ENCODE measurements at places on chromosomes 2 and 18.
A peak's percentile ranks its signal among the peaks of the same experiment; 100 is the strongest.

DNA sequence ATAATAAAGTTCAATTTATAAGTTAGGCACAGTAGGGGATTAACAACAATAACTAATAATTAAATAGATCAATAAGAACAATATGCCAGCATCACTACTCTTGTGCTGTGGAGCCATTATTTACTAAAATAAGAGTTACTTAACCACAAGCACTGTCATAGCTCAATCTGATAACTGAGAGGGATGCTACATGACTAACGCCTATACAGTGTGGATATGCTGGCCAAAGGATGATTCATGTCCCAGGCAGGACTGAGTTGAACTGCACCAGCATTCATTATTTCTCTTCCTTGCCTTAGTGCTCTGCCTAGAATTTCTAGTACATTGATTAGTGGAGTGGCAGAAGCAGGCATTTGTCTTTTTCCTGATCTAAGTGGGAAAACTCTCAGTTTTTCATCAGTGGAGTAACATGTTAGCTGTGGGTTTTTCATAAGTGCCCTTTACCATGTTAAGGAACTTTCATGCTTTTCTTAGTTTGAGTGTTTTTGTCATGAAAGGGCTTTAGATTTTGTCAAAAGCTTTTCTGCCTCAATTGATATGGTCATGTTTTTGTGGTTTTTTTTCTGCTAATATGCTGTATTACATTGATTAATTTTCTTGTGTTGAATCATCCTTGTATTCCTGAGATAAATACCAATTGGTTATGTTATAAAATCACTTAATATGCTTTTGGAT lies 21.7 kb downstream of the KIAA1328 start:
- H3K27ac ChIP-seq: peak overlapping the region; percentile 80
- DNase-seq: peak; percentile 94
- peak overlapping the region; percentile 59 for H3K4me3 ChIP-seq
- peaks cover 16% of the 10 kb centered on the region for H3K36me3 ChIP-seq

- no peaks in the 10 kb centered on the region for H3K36me3 ChIP-seq
- no peak overlapping the region for H3K27ac ChIP-seq
- H3K27me3 ChIP-seq: peaks cover 37% of the 10 kb centered on the region
- no peaks in the 10 kb centered on the region for H3K4me1 ChIP-seq
- DNase-seq: no peak
- H3K4me3 ChIP-seq: no peak overlapping the region
Measured at GRCh38 chr2:15941481-15941850, 1.1 kb downstream of the MYCN start.

- no peak overlapping the region for H3K27ac ChIP-seq
- H3K27me3 ChIP-seq: peaks cover 2% of the 10 kb centered on the region
- H3K36me3 ChIP-seq: no peaks in the 10 kb centered on the region
- H3K4me3 ChIP-seq: no peak overlapping the region
- no peak for DNase-seq
Measured at GRCh38 chr2:118983133-118983532, 41.1 kb downstream of the MARCO start.

DNA sequence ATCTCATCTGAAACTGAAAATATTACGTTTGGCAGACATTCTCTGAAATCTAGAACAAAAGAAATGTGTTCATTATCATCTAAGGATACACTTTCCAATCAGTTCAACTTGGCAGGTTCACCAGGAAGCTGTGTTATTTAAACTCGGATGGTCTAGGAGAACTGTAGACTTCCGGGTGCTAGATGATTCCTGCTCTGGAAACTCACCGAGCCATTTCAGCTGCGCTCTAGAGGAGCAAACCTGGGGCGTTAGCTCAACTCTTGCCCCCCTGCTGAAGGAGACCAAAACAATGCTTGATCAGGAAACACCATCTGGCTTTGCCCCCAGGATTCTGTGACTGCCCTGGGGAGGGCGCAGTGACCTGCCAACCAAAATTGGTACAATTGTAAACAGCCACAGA lies 22.9 kb downstream of the MLPH start:
- no peak overlapping the region for H3K27ac ChIP-seq
- peaks cover 29% of the 10 kb centered on the region for H3K36me3 ChIP-seq
- no peak overlapping the region for H3K4me3 ChIP-seq
- peaks cover 55% of the 10 kb centered on the region for H3K4me1 ChIP-seq

GRCh38 chr2:150339951-150340350 lies 147.5 kb downstream of the RND3 start:
- H3K4me3 ChIP-seq: no peak overlapping the region
- H3K27ac ChIP-seq: no peak overlapping the region

- DNase-seq: no peak
- no peak overlapping the region for H3K27ac ChIP-seq
- no peaks in the 10 kb centered on the region for H3K27me3 ChIP-seq
- H3K4me3 ChIP-seq: no peak overlapping the region
- H3K36me3 ChIP-seq: no peaks in the 10 kb centered on the region
- H3K4me1 ChIP-seq: peaks cover 37% of the 10 kb centered on the region
Measured at GRCh38 chr2:177271981-177272666, 7.6 kb upstream of the NFE2L2 start.

DNA sequence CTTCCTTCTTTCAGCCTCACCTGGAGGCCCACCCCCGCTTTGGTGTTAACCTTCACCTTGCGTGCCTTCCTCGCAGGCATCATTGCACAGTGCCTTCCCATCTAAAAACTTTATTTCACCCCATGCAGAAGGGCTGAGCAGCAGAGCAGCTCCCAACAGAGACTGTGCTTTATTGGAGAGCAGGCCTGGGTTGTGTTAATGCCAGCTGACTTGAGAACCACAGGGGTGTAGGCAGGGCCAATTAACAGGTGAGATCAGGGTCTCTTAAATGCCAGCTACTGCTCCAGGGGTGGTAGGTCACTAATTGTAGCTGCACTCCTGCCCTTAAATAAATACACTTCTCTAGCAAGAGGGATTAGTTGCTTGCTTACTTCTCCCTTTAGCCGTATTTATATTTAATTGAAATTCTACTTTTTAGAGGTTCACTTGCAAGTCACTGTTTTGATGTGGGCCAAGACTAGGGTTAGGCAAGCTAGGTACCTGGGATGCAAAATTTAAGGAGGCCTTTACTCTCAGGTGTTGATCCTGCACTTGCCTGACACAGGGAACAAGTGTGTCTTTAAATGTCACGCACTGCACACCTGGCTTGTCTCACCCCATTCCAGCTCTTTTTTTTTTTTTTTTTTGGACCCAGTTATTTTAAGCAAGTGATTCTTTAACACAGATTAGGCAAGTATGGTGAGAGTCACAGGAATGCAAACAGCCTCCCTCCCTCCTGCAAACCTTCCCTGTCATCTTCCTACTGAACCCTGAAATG lies 54.5 kb downstream of the LYPD1 start:
- H3K27ac ChIP-seq: no peak overlapping the region
- DNase-seq: no peak
- H3K4me3 ChIP-seq: no peak overlapping the region
- H3K36me3 ChIP-seq: no peaks in the 10 kb centered on the region
- H3K27me3 ChIP-seq: peaks cover 4% of the 10 kb centered on the region

GRCh38 chr18:37012452-37012851 lies 183.5 kb downstream of the KIAA1328 start:
- DNase-seq: no peak
- H3K27me3 ChIP-seq: no peaks in the 10 kb centered on the region
- no peak overlapping the region for H3K4me3 ChIP-seq
- no peak overlapping the region for H3K27ac ChIP-seq
- no peaks in the 10 kb centered on the region for H3K4me1 ChIP-seq
- H3K36me3 ChIP-seq: no peaks in the 10 kb centered on the region

GRCh38 chr18:74567822-74568221 lies 29.8 kb upstream of the ZNF407 start:
- H3K4me3 ChIP-seq: no peak overlapping the region
- no peak for DNase-seq
- H3K4me1 ChIP-seq: no peaks in the 10 kb centered on the region
- peaks cover 6% of the 10 kb centered on the region for H3K36me3 ChIP-seq

DNA sequence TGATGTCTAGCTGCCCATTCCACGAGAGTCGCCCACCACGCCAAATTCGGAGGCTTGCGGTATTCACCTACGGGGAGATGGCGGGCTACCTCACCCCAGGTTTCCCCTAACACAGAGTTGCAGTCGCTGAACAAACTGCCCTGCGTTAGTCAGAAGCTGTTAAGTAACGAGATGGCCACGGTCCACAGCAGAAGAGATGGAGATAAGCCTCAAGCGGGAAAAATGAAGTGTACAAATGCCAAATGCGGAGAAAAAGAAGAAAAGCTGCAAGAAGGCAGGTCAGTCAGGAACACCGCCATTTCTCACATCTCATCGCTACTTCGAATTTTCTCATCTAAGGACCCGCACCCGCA lies 425 bp downstream of the ASB3 start:
- H3K4me1 ChIP-seq: peaks cover 36% of the 10 kb centered on the region
- H3K27ac ChIP-seq: peak overlapping the region; percentile 89
- peak overlapping the region; percentile 98 for H3K4me3 ChIP-seq
- peak; percentile 38 for DNase-seq
- H3K27me3 ChIP-seq: no peaks in the 10 kb centered on the region

DNA sequence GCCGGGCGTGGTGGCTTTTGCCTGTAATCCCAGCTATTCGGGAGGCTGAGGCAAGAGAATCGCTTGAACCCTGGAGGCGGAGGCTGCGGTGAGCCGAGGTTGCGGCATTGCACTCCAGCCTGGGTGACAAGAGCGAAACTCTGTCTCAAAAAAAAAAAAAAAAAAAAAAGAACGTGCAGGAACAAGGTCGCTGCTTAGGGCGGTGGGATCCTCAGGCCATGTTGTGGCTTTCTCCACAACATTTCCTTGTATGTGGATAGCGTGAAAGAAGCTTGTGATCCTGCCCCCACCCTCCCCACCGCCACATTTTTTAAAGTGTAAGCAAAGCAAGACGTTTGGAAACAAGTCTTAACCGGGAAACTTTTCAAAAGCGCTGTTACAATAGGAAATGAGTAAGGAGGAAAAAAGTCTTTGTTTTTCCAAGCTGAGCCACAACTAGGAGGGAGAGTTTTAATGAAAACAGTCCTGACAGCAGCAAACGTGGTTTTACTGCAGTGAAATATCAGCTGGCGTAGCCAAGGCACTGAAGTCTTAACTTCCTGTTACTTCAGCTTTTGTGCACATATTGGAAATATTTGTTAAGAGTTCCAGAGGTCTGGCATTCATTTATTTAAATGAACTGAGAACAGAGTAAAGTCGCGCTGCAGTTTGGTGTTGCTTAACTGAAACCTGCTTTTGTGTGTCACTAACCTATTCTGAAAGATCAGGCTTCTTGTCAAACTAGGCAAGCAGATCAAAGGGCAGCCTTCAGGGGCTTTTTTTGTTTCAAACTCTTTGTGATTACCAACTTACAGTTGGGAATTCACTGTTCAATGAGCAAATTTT lies 3.8 kb downstream of the TGIF1 start:
- H3K27me3 ChIP-seq: peaks cover 28% of the 10 kb centered on the region
- peaks cover 40% of the 10 kb centered on the region for H3K36me3 ChIP-seq
- DNase-seq: peak; percentile 98
- peaks cover 62% of the 10 kb centered on the region for H3K4me1 ChIP-seq
- peak overlapping the region; percentile 99 for H3K27ac ChIP-seq
- peak overlapping the region; percentile 94 for H3K4me3 ChIP-seq

DNA sequence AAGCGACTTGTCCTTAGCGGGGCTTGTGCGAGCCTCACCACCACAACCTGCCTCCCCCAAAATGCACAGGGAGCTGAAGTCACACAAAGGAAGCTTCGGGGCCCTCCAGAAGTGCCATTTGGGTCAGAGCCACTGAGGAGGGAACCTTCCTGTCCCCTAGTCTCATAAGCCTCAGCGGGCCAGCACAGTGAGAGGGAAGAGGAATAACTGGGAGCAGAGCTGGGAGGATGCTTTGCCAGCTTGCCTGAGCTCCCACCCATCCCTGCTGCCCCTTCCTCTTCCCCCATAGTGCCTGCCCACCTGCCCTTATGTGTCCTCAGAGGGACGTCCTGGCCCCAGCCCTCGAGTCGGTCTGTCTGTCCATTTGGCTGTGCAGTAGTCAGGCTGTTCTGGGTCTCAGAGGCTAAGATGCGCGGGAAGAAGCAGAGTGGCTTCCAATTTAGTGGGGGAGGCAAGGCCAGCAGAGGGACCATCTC lies 51.8 kb upstream of the GPR17 start:
- H3K4me3 ChIP-seq: no peak overlapping the region
- DNase-seq: no peak
- peaks cover 35% of the 10 kb centered on the region for H3K4me1 ChIP-seq

GRCh38 chr2:170362313-170362870 lies 184.4 kb downstream of the MYO3B start:
- peaks cover 10% of the 10 kb centered on the region for H3K4me1 ChIP-seq
- no peak overlapping the region for H3K27ac ChIP-seq
- H3K4me3 ChIP-seq: no peak overlapping the region
- DNase-seq: no peak

GRCh38 chr2:124343827-124344498 lies 318.9 kb downstream of the CNTNAP5 start:
- H3K36me3 ChIP-seq: no peaks in the 10 kb centered on the region
- no peak overlapping the region for H3K4me3 ChIP-seq
- no peak overlapping the region for H3K27ac ChIP-seq
- no peaks in the 10 kb centered on the region for H3K4me1 ChIP-seq

DNA sequence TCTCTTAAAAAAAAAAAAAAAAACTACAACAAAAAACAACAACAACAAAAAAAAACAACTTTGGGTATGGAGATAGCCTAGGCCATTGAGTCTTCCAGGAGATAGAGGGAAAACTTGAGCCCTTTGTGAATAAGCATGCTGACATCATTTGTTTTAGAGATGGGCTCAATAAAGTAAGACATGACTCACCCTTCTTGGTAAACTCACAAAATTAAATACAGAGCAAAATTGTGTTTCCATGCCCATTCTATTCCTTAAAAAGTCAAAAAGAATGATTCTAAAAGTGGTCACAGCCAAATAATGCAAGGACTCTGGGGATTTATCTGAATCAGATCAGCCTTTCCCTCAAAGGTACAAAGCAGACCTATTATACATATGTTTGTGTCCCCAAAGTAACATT lies 117.4 kb downstream of the ETAA1 start:
- H3K27ac ChIP-seq: peak overlapping the region; percentile 55
- no peaks in the 10 kb centered on the region for H3K36me3 ChIP-seq
- peak overlapping the region; percentile 53 for H3K4me3 ChIP-seq
- peak; percentile 42 for DNase-seq
- H3K4me1 ChIP-seq: peaks cover 34% of the 10 kb centered on the region

DNA sequence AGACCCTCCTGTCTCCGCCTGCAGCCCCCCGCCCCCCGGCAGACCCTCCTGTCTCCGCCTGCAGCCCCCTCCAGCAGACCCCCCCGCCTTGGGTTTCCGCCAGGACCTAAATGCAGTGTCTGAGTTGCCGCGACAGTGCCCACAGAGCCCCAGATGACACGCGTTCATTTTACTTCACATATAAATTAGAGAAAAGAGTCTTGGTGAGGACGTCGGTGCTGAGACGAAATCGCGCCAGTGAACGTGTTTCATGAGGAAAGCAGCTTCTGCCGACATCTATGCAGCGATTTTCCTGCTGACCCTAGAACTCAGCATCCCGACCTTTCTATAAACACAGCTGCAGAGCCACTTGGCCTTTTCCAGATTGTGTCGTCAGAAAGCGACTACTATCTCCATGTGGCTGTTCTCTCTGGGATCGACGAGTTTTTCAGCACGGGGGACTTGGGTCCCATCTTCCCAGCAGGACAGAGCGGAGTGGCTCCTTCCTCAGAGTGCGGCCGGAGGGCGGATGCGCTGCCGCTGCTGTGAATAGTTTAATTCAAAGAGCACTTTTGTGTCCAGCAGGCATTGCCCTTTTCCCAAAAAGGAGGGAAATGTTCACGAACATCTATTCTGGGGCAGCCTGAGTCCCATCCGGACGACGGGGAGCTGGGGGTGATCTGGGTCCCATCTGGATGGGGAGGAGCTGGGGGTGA lies 136.7 kb downstream of the NFATC1 start:
- no peaks in the 10 kb centered on the region for H3K4me1 ChIP-seq
- DNase-seq: no peak
- peaks cover 23% of the 10 kb centered on the region for H3K27me3 ChIP-seq
- H3K36me3 ChIP-seq: no peaks in the 10 kb centered on the region
- H3K4me3 ChIP-seq: no peak overlapping the region
- H3K27ac ChIP-seq: no peak overlapping the region

GRCh38 chr18:48831113-48831759 lies 119.5 kb downstream of the SMAD7 start:
- H3K27ac ChIP-seq: peak overlapping the region; percentile 65
- H3K4me3 ChIP-seq: peak overlapping the region; percentile 17
- H3K27me3 ChIP-seq: peaks cover 21% of the 10 kb centered on the region
